ENCODE measurements at places on chromosomes 7 and 10.

- DNase-seq, result no peak
These were observed 182.0 kb downstream of the ZNF248 start for GRCh38 chr10:37675449-37675848.

- no peak for DNase-seq
These were observed 14.5 kb downstream of the PALD1 start for GRCh38 chr10:70492786-70493659.

GRCh38 chr7:71652510-71652909, 520.6 kb downstream of the GALNT17 start:
- DNase-seq, result no peak

- DNase-seq, result no peak
These were observed 141.0 kb downstream of the PRKAG2 start for GRCh38 chr7:151735851-151736402.

- no peak for DNase-seq
These were observed 65.7 kb upstream of the PARD3 start for GRCh38 chr10:34880817-34881216.

- no peak for DNase-seq
These were observed 931 bp downstream of the SH2D4B start for GRCh38 chr10:80538481-80539185.

GRCh38 chr7:17152721-17153120, 145.7 kb upstream of the AHR start:
- DNase-seq, result no peak

DNA sequence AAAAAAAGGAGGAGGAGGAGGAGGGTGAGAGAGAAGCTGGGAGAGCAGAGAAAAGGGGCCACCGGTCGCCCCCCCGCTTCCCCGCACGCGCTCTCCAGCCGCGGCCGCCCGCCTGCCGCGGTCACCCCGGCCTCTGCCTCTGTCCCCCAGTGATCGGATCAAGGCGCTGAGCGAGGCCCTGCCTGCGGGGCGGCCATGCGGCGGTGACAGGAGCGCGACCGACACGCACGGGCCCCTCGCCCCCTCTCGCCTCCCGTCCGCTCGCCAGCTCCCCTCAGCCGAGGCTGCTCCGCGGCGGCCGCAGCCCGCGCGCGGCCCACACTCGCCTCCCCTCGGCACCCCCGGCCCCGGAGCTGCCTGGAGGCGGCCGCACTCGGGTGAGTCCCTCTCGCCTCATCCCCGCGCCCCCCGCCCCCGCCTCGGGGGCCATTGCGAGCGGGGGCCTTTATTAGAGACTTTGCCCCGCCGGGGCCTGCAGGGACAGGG, at the start of gene GTF2I:
TSS of gene GTF2I (plus strand) at position 27 of the 486 bp plus-strand sequence. CDS start 31,411 bp downstream, outside the sequence.
- DNase-seq, result no peak

- DNase-seq, result no peak
These were observed 46.8 kb downstream of the NPVF start for GRCh38 chr7:25181532-25181931.

- no peak for DNase-seq
These were observed 450.6 kb downstream of the DNAJB9 start for GRCh38 chr7:109020251-109020650.

- DNase-seq, result no peak
These were observed 78.8 kb downstream of the ELMO1 start for GRCh38 chr7:37369906-37370305.

DNA sequence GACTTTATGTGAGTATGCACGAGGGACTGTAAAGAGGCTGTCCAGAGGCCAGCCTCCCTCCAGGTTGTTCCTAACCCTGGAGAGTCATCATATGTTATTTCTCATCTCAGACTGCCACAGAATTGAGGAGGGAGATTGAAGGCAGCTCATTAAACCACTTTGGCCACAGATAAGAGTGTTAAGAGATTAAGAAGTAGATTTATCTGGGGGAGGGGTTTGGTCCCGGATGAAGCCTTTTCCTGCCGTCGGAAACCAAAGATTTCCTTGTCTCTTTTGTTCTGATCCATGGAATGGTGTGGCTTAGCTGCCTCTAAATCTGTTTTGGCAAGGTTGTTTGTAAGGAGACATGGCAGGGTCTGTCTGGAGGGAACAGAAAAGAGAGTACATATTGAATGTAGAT, 338.8 kb downstream of the AUTS2 start:
- DNase-seq, result no peak

DNA sequence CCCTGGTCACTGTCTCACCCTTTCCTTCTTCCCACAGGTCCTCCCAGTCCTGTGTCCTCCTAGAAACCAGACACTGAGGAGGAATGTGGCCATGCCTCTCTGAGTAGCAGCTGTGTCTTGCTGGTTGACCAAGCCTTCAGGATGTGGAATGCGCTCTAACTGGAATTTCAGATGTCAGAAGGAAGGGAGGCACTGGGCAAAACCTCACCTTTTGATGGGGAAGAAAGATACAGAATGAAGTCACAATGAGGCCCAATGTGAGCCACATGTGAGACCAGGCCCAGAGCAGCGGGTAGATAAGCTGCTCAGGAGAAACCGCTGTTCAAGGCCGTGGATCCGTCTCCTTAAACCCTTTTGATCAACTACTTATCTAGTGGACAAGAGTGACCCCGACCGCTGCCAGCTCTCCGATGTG, 54.8 kb upstream of the ECHDC3 start:
- no peak for DNase-seq

DNA sequence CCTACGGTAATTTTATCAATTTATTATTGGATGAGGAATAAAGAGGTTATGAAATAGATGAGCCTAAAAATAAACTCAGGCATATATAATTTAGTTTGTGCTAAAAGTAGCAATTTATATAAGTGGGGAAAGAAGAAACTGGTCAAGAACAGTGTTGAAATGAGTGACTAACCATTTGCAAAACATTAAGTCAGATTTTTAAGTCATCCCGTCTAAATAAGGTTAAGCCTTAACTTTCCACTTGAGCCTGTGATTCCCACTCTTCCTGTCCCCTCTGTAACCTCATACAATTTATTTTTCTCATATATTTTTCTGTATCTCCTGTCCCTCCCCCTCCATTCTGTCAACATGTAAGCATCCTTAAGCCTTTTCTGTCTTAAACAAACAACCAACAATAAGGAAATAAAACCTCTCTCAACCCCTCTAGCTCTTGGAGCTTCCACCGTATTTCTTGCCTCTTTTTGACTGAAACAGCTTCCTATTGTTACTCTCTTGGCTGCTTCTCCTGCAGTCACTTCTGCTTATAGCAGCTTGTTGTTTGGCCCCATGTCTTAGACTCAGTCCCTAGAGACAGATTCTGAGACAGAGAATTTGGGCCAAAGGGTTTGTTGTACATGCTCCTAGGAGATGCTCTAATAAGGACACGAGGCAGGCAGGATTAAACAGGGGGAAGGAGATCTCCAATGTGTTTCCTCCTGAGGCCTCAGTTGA, 109.7 kb downstream of the GNAI1 start:
- DNase-seq, result no peak

DNA sequence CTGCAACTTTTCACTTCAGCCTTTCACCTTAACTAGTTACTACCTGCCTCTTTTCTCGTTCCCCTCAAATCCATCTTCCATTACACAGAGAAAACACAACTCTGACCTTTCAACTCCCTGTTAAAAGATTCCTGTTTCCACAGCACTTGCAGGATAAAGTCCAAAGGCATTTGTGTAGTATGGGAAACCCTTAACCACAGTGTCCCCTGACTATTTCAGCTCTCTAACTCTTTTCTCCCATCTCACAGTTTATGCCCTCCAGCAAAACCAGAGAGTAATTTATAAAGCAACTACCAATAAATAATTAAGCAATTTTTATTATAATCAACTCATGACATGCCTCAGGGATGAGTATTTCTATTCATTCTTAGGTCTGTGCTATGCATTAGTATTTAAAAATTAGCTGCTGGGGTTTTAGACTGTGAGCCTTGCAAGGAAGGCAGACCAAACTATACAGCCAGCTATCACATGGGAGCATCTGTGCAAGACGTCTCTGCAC, 51.0 kb downstream of the COL1A2 start:
- no peak for DNase-seq

DNA sequence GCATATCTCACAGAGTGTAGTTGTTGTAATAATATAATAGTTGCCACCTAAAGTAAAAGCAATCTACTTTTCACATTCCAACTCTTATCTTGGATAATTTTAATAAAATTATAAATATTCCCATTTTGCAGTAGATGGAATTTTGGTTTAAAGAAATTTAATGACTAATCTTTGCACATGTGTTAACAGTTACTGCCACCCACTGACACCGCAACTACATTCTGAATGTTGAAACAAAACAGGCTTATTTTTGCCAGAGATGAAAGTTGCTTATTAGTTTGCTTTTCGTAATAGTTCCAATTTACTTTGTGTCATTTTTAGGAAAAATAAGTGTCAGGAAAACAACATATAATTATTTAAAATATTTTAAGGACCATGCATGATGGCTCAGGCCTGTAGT, 557.5 kb upstream of the PCDH15 start:
- DNase-seq, result no peak

GRCh38 chr7:78490524-78490923, 692.0 kb downstream of the PHTF2 start:
- DNase-seq, result no peak

GRCh38 chr10:70352401-70353097, 29.9 kb downstream of the LRRC20 start:
- DNase-seq, result no peak

DNA sequence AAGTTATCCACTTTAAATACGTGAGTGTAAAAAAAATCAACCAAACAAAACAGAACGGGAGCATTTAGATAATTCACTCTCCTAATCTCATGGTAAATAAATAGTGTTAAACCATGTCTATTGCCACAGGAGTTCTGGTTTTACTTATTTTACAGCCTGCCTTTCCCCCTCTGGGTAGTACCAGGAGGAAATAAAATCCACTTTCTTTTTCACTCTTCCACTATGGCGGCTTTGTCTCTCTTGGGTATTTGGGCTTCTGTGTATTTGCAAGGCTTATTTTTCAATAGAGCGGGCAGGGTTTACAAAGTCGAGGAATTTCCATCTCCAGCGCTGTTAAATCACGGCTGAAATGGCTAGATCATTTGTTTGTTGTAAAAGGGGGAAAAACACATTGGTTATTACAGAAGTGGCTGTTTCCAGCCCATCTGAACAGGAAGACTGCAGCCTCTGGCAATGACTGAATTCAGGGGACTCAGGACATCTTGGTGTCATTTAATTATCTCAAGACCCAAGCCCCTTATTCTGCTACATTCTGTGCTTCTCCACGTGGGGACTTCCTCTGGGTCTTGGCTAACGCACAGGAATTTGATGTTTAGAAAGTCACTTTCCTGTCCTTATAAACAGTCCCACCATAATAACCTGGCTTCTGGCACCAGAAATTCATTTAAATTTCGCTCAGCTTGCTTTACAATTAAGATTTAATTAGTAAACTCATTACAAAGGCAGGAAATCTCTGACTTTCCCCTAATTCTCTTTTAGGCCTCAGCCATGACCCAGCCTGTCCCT, 323.9 kb downstream of the GATA3 start:
- no peak for DNase-seq

Data from GM12891 (cell line).